H1 (cell line): ENCODE measurements at places on chromosomes 1 and 21. TPM values are rescaled to one million over a fixed set of nuclear protein-coding genes. Genes with fewer than 3 reads are reported as not detected.

Gene FHAD1
- 0.69 and 1.5 TPM in 2 replicates for total RNA-seq

Gene C4BPA
- not detected in 2 replicates for total RNA-seq

Gene KCNH1
- 0.34 and 0.38 TPM in 2 replicates for total RNA-seq

Gene NUF2
- total RNA-seq = 24.1 and 28.3 TPM in 2 replicates

Gene RPTN
- not detected in 2 replicates for total RNA-seq

Gene CELA3A
- total RNA-seq = not detected in 2 replicates

Gene AIM2
- total RNA-seq = 1.7 and 2.1 TPM in 2 replicates

Gene AMY1A
- not detected in 2 replicates for total RNA-seq

Gene CCDC27
- total RNA-seq = not detected in 2 replicates

Gene ADAMTS5
- total RNA-seq = 0.82 and 1.1 TPM in 2 replicates

Gene DNAI4
- total RNA-seq = 2.1 and 4.0 TPM in 2 replicates

Gene EEIG2
- total RNA-seq = 18.1 and 20.1 TPM in 2 replicates

Gene LCE1B
- not detected in 2 replicates for total RNA-seq

GRCh38 chr1:88608139-88608943 lies 75.7 kb upstream of the PKN2 start:
- DNase-seq = no peak
- H3K36me3 ChIP-seq = no peaks in the 10 kb centered on the region
- no peak overlapping the region for H3K27ac ChIP-seq

GRCh38 chr1:71621785-71622184 lies 541.0 kb upstream of the ZRANB2 start:
- no peak overlapping the region for H3K27ac ChIP-seq
- DNase-seq = no peak
- no peaks in the 10 kb centered on the region for H3K4me1 ChIP-seq
- H3K36me3 ChIP-seq = no peaks in the 10 kb centered on the region

- no peak overlapping the region for H3K4me3 ChIP-seq
- H3K27ac ChIP-seq = no peak overlapping the region
- peaks cover 11% of the 10 kb centered on the region for H3K36me3 ChIP-seq
- H3K27me3 ChIP-seq = no peaks in the 10 kb centered on the region
- H3K4me1 ChIP-seq = peaks cover 30% of the 10 kb centered on the region
Measured at GRCh38 chr21:42663860-42664535, 10.6 kb downstream of the PDE9A start.

DNA sequence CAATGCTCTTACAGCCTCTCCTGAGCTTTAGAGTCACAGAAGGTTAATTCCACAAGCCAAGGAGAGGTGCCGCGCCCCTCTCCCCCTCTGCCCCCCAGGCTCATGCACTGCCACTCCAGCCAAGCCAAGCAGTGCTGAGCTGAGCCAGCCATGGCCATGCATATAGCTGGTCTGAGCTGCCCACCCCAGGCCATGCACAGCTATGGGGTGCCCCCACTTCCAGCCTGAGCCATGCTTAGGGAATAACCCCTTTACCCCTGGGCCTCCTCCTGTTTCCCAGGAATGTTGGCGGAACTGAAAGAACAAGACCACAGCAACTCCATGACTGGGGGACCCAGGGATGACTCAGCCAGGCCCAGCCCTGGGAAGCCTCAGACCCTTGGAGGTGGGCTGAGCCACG lies 34.0 kb upstream of the MAGOH start:
- H3K36me3 ChIP-seq = peaks cover 40% of the 10 kb centered on the region
- H3K4me1 ChIP-seq = no peaks in the 10 kb centered on the region
- no peak for DNase-seq
- H3K27ac ChIP-seq = no peak overlapping the region

- H3K36me3 ChIP-seq = no peaks in the 10 kb centered on the region
- no peaks in the 10 kb centered on the region for H3K4me1 ChIP-seq
- no peaks in the 10 kb centered on the region for H3K27me3 ChIP-seq
- DNase-seq = no peak
Measured at GRCh38 chr21:44828362-44829056, 10.6 kb upstream of the SUMO3 start.

- peaks cover 11% of the 10 kb centered on the region for H3K4me1 ChIP-seq
- H3K27me3 ChIP-seq = no peaks in the 10 kb centered on the region
- no peak overlapping the region for H3K27ac ChIP-seq
- no peak for DNase-seq
- H3K36me3 ChIP-seq = no peaks in the 10 kb centered on the region
Measured at GRCh38 chr1:25017436-25018109, 87.5 kb upstream of the RUNX3 start.

DNA sequence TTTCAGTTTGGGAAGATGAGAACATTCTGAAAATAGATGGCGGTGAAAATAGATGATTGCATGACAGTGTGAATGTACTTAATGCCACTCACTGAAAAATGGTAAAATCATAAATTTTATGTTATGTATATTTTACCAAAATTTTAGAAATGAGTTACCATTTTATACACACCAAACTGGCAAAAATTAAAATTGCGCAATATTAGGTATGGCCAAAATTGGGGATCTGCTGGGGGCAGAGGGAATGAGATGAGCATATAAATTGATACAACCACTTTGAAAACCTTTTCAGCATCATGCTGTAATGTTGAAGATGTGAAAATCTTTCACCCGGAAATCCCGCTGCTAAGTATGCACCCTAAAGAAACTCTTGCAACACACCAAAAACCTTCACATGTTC lies 10.8 kb upstream of the TMPRSS2 start:
- no peaks in the 10 kb centered on the region for H3K36me3 ChIP-seq
- H3K4me3 ChIP-seq = no peak overlapping the region
- no peak for DNase-seq

DNA sequence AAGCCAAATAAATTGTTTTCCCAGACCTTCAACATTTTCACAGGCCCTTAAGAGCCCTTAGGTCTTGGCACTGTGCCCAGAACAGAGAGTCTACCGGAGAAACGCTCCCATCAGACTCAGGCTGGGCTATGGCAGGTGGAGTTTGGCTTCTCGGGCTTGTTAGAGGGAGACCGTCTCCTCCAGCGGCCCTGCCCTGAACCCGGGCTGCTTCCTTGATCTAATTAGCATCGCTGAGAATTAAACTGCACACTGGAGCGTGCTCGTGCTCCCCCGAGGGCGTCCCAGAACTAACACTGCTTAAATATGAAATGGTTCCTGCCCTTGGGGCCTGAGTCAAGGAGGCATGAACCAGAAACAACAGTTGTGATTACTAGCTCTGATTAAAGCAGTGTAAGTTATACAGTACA lies 634.4 kb downstream of the MATN1 start:
- no peak overlapping the region for H3K27ac ChIP-seq
- H3K36me3 ChIP-seq = no peaks in the 10 kb centered on the region
- peaks cover 3% of the 10 kb centered on the region; the same call in 1 of the 2 replicates for H3K4me1 ChIP-seq
- H3K4me3 ChIP-seq = no peak overlapping the region

- H3K27ac ChIP-seq = no peak overlapping the region
- no peaks in the 10 kb centered on the region for H3K27me3 ChIP-seq
- H3K4me3 ChIP-seq = no peak overlapping the region
Measured at GRCh38 chr1:72435025-72435424, 152.7 kb upstream of the NEGR1 start.

GRCh38 chr1:36383240-36383639 lies 2.5 kb downstream of the STK40 start:
- peaks cover 6% of the 10 kb centered on the region; the same call in 1 of the 2 replicates for H3K4me1 ChIP-seq
- DNase-seq = no peak
- no peaks in the 10 kb centered on the region for H3K36me3 ChIP-seq

DNA sequence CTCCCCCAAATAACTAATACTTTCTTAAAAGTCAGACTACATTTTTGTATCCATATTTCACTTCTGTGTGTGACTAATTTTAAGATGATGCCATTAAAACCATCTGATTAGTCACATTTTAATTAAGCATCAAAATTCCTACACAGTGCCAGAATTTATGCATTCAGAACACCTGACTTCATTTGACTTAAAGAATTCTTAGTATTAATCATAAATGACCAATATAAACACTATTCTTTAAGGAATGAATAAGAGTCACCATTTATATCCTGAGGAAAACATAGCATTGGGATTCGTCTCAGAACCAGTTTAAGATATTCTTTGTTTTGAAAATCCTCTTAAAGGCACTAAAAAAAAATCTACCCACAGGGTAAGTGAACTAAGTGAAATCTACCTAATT lies 37.0 kb downstream of the TM2D1 start:
- H3K27ac ChIP-seq = no peak overlapping the region
- DNase-seq = no peak
- H3K4me1 ChIP-seq = no peaks in the 10 kb centered on the region
- no peaks in the 10 kb centered on the region for H3K27me3 ChIP-seq
- H3K36me3 ChIP-seq = no peaks in the 10 kb centered on the region

DNA sequence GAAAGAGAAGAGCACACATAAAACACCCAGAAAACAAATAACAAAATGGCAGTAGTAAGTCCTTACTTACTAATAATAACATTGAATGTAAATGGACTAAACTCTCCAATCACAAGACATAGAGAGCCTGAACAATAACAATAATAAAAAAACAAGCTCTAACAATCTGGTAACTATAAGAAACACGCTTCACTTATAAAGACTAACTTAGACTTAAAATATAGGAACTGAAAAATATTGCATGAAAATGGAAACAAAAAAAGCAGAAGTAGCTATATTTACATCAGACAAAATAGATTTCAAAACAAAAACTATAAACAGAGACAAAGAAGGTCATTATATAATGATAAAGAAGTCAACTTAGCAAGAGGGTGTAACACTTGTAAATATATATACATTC lies 83.1 kb upstream of the LYPLAL1 start:
- H3K27ac ChIP-seq = no peak overlapping the region
- H3K4me3 ChIP-seq = no peak overlapping the region
- H3K27me3 ChIP-seq = no peaks in the 10 kb centered on the region

DNA sequence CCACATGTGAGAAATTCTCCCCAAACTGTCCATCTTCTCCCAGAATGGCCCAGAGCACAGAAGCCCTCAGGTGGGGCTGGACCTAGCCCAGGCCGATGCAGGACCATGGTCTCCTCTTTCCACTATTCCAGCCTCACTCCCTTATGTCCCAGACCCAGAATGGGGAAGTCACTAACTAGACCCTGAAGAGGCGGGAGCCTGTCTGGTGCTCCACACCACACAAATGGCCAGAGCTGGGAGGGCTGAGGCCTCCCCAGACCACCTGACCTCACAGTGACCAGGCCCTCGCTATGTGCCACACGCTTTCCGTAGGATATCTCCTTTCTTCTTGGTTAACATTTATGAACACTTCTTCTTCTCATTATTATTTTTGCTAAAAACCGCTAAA lies 54.9 kb upstream of the EDN2 start:
- no peak overlapping the region for H3K4me3 ChIP-seq
- no peaks in the 10 kb centered on the region for H3K27me3 ChIP-seq
- no peaks in the 10 kb centered on the region for H3K4me1 ChIP-seq
- no peaks in the 10 kb centered on the region for H3K36me3 ChIP-seq
- H3K27ac ChIP-seq = no peak overlapping the region
- no peak for DNase-seq

- no peaks in the 10 kb centered on the region for H3K4me1 ChIP-seq
- H3K4me3 ChIP-seq = no peak overlapping the region
- no peaks in the 10 kb centered on the region for H3K36me3 ChIP-seq
- H3K27me3 ChIP-seq = no peaks in the 10 kb centered on the region
- H3K27ac ChIP-seq = no peak overlapping the region
Measured at GRCh38 chr1:216055004-216055403, 368.2 kb downstream of the USH2A start.

- no peak overlapping the region for H3K4me3 ChIP-seq
- H3K36me3 ChIP-seq = no peaks in the 10 kb centered on the region
Measured at GRCh38 chr1:152654110-152654509, 9.1 kb upstream of the LCE2D start.

DNA sequence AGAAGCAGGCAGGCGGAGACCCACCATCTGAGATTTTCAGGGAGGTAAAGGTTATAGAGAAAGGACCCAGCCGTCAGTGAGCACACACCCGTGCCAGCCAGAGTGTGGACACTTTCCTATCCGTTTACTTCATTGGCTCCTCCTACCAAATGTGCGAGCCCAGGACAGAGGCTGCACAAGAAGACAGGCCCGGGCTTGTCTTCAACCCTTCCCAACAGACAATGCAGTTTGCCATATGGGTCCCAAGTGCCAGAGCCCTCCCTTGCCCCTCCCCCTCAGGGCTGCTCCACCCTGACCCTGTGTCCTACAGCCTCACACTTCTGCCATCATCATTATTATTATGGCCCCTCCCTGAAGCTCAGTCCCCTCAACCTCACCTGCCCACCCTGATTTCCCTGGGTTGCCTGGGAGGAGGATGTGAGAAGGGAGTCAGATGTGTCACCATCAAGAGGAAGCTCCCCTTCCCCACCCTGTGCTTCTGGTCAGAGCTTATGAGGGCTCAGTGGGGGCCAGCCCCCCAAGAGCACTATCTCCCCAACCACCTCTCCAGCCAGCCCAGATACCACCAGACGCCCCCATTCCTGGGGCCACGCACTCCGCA lies 9.4 kb downstream of the LAPTM5 start:
- H3K27ac ChIP-seq = no peak overlapping the region
- H3K4me3 ChIP-seq = no peak overlapping the region
- no peaks in the 10 kb centered on the region for H3K27me3 ChIP-seq
- DNase-seq = no peak
- H3K36me3 ChIP-seq = no peaks in the 10 kb centered on the region

DNA sequence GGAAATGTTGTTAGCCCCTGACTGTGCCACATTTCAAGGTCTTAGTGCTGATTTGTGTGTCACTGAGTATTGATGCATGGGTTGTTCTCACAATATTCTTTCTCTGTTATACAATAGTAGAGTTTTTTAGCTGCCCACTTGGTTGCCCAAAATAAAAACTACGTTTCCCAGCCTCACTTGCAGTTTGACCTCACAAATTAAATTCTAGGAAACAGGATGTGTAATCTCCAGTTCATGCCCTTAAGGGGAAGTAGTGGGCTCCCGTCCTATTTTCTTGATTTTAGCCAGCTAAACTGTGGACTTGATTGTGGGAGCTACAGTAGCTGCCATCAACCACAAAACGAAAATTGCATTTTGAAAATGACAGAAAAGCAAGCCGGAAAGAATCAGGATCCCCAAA lies 27.3 kb upstream of the LAMC1 start:
- H3K4me1 ChIP-seq = no peaks in the 10 kb centered on the region
- no peaks in the 10 kb centered on the region for H3K36me3 ChIP-seq
- H3K27ac ChIP-seq = no peak overlapping the region
- H3K27me3 ChIP-seq = 0 out of 2 replicates have a peak, but pooled peaks cover 3% of the 10 kb centered on the region
- H3K4me3 ChIP-seq = no peak overlapping the region
- no peak for DNase-seq

- no peak overlapping the region for H3K27ac ChIP-seq
- no peaks in the 10 kb centered on the region for H3K36me3 ChIP-seq
- H3K4me3 ChIP-seq = no peak overlapping the region
Measured at GRCh38 chr1:232378266-232379062, 251.5 kb downstream of the SIPA1L2 start.

DNA sequence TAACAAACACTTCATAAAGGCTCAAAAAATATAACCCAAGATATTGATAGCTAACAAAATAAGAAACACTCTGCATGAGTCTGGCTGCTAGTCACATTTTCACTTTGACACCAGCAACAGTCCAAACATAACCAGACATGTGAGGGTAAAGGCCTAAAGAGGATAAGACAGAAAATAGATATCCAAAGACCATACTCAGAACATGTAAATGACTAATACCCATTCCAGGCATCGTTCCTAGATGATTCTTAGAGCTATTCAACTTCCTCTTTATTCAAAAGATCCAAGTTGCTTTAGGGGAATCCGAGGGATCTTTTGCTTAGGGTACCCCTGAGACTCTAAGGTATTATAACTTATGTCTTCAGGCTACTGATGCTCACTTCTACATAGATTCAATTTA lies 5.1 kb downstream of the COL24A1 start:
- peaks cover 18% of the 10 kb centered on the region for H3K27me3 ChIP-seq
- no peak overlapping the region for H3K4me3 ChIP-seq
- DNase-seq = no peak
- no peaks in the 10 kb centered on the region for H3K36me3 ChIP-seq
- no peak overlapping the region for H3K27ac ChIP-seq

- no peaks in the 10 kb centered on the region for H3K4me1 ChIP-seq
- H3K4me3 ChIP-seq = no peak overlapping the region
- H3K36me3 ChIP-seq = no peaks in the 10 kb centered on the region
- no peak for DNase-seq
- H3K27me3 ChIP-seq = no peaks in the 10 kb centered on the region
Measured at GRCh38 chr1:47752559-47752958, 244.6 kb downstream of the TRABD2B start.
